ENCODE measurements at places on chromosomes 3 and 15. TPM values are rescaled to one million over a fixed set of nuclear protein-coding genes. Genes with fewer than 3 reads are reported as not detected.

DNA sequence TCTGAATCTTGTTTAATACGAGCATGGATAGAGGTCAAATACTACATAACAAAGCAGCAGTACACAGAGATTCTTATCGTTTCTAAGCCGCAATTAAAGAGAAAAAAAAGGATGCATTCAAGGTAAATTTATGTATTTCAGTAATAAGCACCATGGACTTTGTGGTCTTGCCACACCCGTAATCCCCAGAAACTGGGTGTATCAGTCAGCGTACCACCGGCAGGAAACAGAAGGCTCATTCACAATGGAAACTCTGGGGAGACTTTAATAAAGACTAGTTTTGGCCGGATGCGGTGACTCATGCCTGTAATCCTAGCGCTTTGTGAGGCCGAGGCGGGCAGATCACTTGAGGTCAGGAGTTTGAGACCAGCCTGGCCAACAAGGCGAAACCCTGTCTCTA lies 81.9 kb upstream of the ZNF280D start:
- DNase-seq = no peak
- no peaks in the 10 kb centered on the region for H3K36me3 ChIP-seq
- H3K27ac ChIP-seq = no peak overlapping the region
- H3K4me3 ChIP-seq = no peak overlapping the region
- peaks cover 11% of the 10 kb centered on the region for H3K4me1 ChIP-seq

DNA sequence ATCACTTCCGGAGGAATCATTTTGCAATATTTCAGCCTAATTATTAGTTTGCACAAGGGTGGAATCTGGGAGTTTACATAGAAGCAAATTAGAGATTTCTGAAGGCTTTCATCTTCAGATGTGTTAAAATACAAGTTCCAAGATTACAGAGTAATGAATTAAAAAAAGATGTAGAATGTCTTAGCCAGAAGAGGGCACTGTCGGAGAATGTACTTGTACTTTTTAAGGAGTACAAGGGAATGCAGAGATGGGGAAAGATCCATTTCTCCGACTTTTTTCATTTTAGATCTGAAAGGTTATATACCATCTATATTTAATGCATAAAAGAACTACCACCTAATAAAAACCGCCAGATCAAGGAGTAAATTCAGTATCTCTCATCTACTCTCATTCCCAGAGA lies 43.1 kb upstream of the WDR5B start:
- H3K4me3 ChIP-seq = no peak overlapping the region
- DNase-seq = no peak
- H3K36me3 ChIP-seq = peaks cover 5% of the 10 kb centered on the region
- H3K27me3 ChIP-seq = no peaks in the 10 kb centered on the region
- H3K4me1 ChIP-seq = no peaks in the 10 kb centered on the region
- H3K27ac ChIP-seq = no peak overlapping the region

DNA sequence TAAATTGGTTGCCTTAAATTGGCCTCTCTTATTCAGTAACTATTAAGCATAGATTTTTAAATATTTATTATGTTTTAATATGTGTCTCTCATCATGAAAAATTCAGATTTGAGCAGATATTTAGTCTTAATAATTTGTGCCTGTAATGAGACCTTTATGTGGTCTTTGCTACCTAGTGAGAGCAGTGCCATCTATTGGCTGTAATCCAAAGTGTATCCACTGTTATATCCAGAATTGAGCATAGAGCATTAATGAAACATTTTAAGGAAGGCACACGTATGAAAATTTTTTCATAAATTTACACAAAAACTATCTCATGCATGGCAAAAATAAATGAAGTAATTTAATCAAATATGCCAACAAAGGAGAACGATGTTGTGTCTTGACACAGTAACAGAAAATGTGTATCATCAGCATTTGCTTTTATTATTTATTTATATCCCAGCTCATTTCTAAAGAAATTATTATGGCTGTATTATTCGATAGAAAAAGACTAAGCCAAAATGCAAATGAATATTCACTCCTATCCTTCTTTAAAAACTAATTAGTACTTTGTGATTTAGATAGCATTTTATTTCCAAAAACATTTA lies 203.5 kb downstream of the RSRC1 start:
- H3K36me3 ChIP-seq = no peaks in the 10 kb centered on the region
- H3K27ac ChIP-seq = no peak overlapping the region
- no peak overlapping the region for H3K4me3 ChIP-seq
- no peaks in the 10 kb centered on the region for H3K27me3 ChIP-seq
- H3K4me1 ChIP-seq = no peaks in the 10 kb centered on the region

GRCh38 chr3:148389916-148390315 lies 307.8 kb upstream of the AGTR1 start:
- H3K36me3 ChIP-seq = no peaks in the 10 kb centered on the region
- H3K4me1 ChIP-seq = no peaks in the 10 kb centered on the region
- H3K27ac ChIP-seq = no peak overlapping the region

DNA sequence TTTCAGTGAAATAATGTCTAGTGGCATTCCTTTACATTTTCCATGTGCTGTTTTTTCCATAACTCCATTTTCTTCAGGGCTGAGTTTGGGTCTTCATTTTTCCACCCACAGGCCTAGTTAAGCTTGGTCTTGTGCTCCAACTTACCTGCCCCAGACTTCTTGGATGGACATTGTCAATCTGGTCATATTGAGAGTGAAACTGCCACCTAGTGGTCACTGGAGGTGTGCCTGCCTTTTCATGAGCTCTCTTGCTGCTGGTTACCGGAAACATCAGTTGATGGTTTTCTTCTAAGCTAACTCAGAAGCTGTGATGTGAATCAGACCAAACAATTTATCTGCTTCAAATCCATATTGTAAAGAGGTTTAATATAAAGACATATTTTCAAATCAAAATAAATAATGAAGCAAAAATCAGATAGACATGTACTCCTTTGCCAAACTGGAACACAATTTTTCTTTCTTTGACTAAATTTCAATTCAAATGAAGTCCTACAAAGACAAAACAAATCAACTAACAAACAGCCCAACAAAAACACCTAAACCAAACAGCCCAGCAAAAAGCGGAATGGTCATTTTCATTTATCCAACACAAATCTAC lies 135.1 kb upstream of the RASGRP1 start:
- H3K4me3 ChIP-seq = no peak overlapping the region
- H3K36me3 ChIP-seq = no peaks in the 10 kb centered on the region
- peaks cover 18% of the 10 kb centered on the region for H3K4me1 ChIP-seq
- DNase-seq = peak; percentile 83
- H3K27ac ChIP-seq = no peak overlapping the region

GRCh38 chr3:56747150-56747549 lies 54.6 kb downstream of the ARHGEF3 start:
- no peak overlapping the region for H3K27ac ChIP-seq
- H3K4me3 ChIP-seq = no peak overlapping the region
- peak; percentile 36 for DNase-seq
- H3K36me3 ChIP-seq = peaks cover 54% of the 10 kb centered on the region
- H3K27me3 ChIP-seq = no peaks in the 10 kb centered on the region

- DNase-seq = no peak
- H3K27ac ChIP-seq = no peak overlapping the region
- H3K27me3 ChIP-seq = no peaks in the 10 kb centered on the region
- no peaks in the 10 kb centered on the region for H3K36me3 ChIP-seq
Measured at GRCh38 chr3:61683549-61684236, 122.3 kb downstream of the PTPRG start.

DNA sequence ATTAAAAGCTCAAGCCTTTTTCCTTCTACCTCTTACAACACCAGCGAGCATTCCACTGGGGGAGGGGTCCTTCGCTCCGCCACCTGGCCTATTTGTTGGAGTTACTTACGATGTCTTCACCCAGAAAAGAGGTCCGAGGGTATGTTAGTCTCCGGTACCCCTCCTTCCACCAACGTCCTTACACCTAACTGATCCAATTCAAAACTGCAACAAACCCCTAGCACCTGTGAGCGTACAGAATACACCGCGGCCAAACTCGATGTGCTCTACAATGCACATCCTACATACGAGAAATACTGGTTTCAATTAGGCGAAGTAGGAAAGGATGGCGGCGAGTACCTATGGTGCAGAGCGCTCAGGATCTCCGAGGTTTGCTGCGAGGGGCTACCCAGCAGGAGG lies 944 bp downstream of the SLITRK3 start:
- H3K36me3 ChIP-seq = no peaks in the 10 kb centered on the region
- no peak overlapping the region for H3K27ac ChIP-seq
- peaks cover 51% of the 10 kb centered on the region for H3K4me1 ChIP-seq
- peaks cover 76% of the 10 kb centered on the region for H3K27me3 ChIP-seq

DNA sequence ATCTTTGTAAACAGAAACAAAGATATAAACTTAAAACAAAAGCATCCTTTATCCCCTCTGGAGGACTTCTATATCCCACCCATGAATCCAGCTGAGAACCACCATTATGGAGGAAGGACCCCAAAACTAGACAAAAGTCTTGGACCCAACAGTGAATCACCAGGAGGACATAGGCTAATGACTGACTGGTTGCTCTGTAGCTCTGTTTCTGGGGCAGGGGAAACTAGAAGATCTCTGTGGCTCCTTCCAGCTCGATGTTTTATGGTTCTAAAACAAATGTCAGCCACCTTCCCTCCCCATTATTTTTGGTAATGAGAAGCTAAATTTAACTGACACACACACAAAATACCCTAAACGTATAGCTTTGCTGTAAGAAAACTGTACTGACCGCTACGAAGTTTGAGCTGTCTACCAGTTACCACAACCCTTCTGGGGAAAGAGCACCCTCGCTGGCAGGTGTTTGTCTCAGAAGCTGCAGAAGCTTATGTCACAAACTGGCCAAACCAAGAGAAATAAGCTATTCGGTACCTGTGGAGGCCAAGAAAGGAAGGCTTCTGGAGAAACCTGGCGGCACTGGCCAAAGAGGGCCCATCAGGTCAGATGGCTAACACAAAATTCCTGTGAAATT lies 36.4 kb downstream of the MB21D2 start:
- H3K36me3 ChIP-seq = no peaks in the 10 kb centered on the region
- no peak overlapping the region for H3K4me3 ChIP-seq
- DNase-seq = no peak
- H3K4me1 ChIP-seq = no peaks in the 10 kb centered on the region

- DNase-seq = peak; percentile 76
- H3K27ac ChIP-seq = no peak overlapping the region
- peaks cover 19% of the 10 kb centered on the region for H3K4me1 ChIP-seq
- no peaks in the 10 kb centered on the region for H3K27me3 ChIP-seq
- no peak overlapping the region for H3K4me3 ChIP-seq
Measured at GRCh38 chr3:161409069-161409468, 37.8 kb upstream of the SPTSSB start.

- peaks cover 80% of the 10 kb centered on the region for H3K27me3 ChIP-seq
- no peak for DNase-seq
- no peaks in the 10 kb centered on the region for H3K36me3 ChIP-seq
- H3K4me1 ChIP-seq = peaks cover 27% of the 10 kb centered on the region
- no peak overlapping the region for H3K27ac ChIP-seq
Measured at GRCh38 chr3:32818970-32819511, 1.2 kb downstream of the TRIM71 start.

DNA sequence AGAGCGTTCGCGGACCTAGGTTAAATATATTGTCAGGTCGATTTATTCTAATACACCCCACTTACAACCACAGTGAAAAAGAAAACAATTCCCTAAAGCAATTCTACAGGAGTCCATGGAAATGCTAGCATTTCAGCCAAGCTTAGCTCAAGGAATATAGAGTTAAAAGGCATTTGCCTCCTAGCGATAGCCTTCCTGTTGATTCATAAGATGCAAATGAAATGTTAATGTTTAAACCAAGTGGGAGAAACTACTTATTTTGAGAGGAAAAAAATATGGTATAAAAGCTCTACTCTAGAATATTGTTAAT lies 1.7 kb upstream of the ALCAM start:
- H3K4me3 ChIP-seq = no peak overlapping the region
- H3K36me3 ChIP-seq = no peaks in the 10 kb centered on the region
- H3K27me3 ChIP-seq = no peaks in the 10 kb centered on the region
- H3K27ac ChIP-seq = peak overlapping the region; percentile 91

- no peak for DNase-seq
- no peak overlapping the region for H3K4me3 ChIP-seq
- no peaks in the 10 kb centered on the region for H3K4me1 ChIP-seq
- no peaks in the 10 kb centered on the region for H3K36me3 ChIP-seq
- H3K27ac ChIP-seq = no peak overlapping the region
- no peaks in the 10 kb centered on the region for H3K27me3 ChIP-seq
Measured at GRCh38 chr3:135538123-135538522, 427.4 kb upstream of the PPP2R3A start.

DNA sequence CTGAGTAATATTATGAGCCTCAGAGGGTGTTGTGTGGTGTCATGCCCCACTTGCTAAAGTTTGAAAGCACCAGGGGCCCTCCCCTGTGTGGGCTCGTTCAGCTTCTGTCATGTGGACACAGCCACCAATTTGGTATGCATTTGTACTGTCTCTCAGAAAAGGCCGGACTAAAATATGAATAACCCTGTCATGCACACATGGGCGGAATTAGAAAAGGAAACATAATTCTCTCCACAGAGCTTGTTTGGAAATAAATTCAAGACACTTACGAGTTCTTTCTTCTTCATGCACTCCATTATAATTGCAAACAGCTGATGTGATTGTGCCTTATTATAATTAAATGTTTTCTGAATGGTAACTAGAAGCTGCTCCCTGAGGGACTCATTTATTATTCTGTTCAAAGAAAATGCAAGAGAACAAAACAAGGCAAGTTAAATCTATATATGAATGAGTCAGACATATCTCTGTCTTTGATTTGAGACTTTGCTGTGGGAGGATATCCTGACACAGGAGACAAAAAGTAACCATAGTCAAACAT lies 39.1 kb downstream of the TRPM1 start:
- no peaks in the 10 kb centered on the region for H3K27me3 ChIP-seq
- H3K36me3 ChIP-seq = no peaks in the 10 kb centered on the region
- H3K27ac ChIP-seq = no peak overlapping the region
- DNase-seq = no peak

The CHCHD4 gene
- 11.7 TPM for total RNA-seq

The NR2E3 gene
- total RNA-seq = 1.3 TPM

The ALDH1A3 gene
- 3.5 TPM for total RNA-seq

All from stomach (tissue), 19 donors.